ENCODE measurements at places on chromosomes 3 and 15. TPM values are rescaled to one million over a fixed set of nuclear protein-coding genes. Genes with fewer than 3 reads are reported as not detected.

DNA sequence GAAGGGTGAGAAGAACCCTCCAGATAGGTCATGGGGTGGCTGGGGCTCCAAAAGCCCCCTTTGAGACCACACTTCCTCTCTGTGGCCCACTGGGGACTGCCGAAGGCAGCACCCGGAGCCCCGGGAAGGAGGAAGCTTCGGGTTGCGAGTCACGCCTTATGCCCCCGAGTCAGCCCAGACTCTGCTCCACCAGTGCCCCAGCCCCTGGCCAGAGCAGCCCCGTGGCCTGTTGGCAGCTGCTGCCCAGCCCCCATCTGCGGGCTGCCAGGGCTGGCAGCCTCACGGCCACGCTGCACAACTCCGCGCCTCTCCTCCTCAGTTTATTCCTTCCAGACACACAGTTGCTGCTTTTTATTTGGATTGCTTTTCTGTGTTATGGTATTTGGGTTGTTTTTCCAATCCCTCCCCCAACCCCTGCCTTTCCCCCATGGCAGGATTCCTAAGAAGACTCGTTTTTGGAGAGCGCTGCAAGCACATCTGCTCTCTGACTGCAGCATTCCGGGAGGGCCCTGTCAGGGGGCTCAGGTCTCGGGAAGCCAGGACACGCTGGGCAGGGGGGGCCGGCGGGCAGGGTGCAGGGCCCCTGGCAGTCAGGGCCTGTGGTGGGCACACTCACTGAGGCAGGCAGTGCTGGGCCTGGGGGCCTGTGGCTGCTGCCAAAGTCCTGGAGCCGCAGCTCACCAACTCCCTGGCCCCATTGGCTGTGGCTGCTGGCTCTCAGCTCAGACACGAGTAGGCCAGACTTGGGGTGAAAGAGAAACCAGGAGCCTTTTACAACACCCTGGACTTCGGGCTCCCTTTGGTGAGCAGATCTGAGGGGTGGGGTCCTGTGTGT, 20.2 kb downstream of the MAGEF1 start:
- no peak for DNase-seq

DNA sequence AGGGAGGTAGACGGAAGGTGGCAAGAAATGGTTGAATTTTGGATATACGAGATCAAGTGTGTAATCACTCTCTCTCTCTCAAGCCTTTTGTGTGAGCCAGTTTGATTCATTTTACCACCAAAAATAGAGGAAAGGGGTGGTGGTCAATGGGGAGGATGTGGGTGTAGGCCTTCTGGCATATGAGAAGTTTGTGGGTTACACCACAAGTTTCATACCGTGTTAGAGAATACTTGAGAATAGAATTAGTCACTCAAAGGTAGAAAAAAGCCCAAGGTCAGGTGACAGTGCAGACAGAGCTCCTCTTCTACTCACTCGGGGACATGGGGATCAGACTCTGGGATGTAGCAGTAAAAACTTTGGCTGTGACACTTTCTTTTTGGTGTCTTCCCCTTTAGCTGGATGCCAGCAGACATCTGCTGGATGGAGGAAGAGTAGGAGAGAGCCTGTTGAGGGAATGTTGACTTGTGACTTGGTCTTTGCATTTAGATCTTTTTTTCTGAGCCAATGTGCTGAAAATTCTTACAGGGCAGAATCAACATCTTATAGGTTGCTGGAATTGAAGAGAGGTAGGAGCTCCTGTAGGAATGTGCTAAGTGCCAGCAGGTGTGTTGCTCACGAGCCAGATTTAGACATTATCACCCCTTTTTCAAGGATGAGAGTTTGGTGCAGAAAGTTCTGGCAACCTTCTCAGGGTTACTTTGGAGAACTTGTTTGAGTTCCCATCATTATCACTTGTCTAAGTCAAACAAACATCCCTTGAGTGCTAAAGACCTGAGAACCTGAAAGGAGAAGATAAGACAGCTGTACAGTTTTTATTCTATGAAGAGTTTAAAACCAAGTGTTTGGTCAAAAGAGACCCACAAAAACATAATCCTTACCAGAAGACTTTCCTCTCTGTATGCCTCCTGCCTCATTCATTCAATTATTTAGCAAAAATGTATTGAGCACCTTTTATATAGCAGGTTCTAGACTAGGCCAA, 43.9 kb upstream of the RYK start:
- DNase-seq, result no peak

DNA sequence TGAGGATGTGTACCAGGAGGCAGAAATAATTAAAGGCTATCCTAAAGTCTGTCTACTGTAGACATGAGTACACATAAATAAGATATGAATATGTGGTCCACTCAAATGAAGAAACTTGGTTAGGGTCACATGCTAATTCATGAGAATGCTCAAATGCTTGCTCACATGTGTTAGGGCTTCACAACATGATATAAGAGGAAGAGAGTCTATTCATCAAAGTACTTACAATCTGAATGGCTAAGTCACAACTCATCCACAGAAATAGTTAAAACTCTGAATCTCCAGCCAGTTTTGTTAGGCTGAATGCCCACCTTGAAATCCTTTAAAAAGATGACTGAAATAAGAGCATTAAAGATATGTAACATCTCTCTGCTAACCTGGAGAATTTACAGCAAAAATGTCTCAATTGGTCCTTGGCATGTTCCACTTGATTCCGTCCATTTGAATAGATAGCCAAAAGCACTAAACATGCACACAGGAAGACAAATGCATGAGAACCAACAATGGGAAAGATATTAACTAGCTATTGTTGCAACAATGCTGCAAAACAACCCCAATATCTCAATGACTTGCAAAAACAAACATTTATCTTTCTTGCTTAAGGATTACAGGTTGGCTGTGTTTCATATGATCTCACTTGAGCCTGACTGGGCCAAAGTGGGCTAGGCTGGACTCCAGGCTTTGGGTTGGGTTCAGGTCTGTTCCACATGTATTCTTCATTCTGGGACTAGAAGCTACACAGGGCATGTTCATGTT, 10.6 kb upstream of the TBC1D5 start:
- no peak for DNase-seq

Gene PLSCR2
- total RNA-seq, result not detected

Gene KNG1
- total RNA-seq, result not detected

Gene SERP1
- total RNA-seq, result 198 TPM

Data from pulmonary artery endothelial cell (primary cell).